ENCODE measurements at places on chromosomes 2 and 18.

- DNase-seq = no peak
Observed at GRCh38 chr18:51952844-51953243, 387.2 kb upstream of the DCC start.

DNA sequence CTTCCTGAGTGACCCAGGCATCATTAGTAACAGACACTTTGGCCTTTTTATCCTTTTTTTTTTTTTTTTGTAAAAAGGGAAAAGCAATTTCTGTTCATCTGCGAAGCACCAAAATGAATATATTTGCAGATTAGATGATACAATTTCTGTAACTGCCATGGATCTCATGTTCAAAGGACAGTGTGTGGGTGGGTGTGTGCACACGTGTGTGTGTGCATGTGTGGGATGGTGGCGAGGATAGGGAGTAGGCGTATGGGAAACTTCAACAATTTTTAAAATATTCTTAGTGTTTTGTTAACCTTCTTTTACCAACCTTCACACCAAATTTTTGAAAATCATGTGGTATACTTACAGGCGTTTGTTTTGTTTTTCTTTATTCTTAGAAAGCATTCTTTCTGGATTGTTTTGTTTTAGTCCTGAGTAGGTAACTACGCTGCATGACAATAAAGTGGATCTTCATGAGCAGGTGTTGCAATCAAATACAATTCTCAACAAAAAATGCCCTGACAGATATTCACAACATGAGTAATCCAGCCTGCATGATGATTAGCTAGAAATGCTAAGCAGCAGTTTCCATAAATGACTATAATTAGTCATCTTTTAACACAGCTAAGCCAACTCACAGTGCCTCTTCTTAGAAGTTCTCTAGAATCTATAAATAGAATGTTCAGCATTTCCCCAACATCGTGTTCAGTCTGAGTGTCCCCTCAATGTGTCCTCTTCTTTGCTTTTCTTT lies 53.5 kb upstream of the RMDN2 start:
- peak; percentile 53 for DNase-seq

- no peak for DNase-seq
Observed at GRCh38 chr2:214587442-214587841, 176.6 kb downstream of the VWC2L start.

DNA sequence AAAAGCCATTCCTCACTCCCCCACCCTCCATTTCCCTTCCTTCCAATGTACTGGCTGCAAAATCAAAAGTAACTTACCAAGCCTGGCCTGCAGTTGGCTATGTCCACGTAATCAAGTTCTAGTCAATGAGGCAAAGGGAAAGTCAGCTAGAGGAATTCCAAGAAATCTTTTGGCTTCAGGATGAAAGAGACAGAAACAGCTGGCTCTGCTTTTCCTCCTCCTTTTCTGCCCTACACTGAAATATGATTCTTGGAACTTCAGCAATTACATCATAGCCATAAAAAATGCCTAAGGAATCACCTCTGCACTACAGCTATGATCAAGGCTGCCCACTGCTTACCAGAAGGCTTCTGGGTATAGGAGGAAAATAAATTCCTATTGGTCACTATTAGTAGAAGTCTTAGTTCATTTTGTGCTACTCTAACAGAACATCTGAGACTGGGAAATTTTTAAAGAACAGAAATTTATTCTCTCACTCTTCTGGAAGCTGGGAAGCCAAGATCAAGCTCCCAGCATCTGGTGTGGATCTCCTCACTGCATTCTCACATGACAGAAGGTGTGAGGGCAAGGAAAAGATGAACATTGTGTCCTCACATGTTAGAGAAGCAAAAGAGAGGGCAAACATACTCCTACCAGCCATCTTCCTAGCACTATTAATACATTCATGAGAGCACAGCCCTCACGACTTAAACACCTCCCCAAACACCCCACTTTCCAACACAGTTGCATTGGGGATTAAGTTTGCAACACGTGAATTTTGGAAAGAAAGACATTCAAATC lies 219.9 kb downstream of the TMX3 start:
- no peak for DNase-seq

GRCh38 chr2:234015861-234016260 lies 34.6 kb upstream of the SPP2 start:
- DNase-seq = no peak

DNA sequence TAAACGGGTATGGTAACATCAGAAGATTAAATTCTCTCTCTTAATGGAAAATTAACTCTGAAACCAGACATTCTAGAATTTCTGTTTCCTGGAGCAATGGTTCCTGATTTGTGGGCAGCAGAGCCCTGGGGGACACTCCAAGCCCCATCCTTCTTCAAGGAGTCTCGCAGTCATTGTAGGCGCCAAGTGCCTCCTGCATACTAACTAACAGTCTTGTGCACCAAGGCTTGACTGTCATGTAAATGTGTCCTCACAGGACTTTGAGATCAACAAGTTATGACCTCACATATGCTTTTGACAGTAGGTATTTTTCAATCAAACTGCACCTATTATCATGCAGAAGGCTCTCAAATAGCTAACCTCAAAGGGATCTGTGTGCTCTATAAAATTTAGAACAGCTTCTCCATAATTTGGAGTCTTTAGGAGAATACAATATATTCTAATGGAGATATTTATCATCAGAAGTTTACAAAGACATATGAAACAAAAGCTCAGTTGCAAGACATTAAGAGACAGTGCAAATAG lies 52.1 kb upstream of the COPS8 start:
- DNase-seq = no peak

- DNase-seq = no peak
Observed at GRCh38 chr2:163733301-163733938, 2.4 kb downstream of the FIGN start.

- DNase-seq = no peak
Observed at GRCh38 chr2:139000131-139000785, 220.1 kb upstream of the NXPH2 start.

GRCh38 chr2:173996766-173997165 lies 31.6 kb upstream of the SP3 start:
- no peak for DNase-seq

DNA sequence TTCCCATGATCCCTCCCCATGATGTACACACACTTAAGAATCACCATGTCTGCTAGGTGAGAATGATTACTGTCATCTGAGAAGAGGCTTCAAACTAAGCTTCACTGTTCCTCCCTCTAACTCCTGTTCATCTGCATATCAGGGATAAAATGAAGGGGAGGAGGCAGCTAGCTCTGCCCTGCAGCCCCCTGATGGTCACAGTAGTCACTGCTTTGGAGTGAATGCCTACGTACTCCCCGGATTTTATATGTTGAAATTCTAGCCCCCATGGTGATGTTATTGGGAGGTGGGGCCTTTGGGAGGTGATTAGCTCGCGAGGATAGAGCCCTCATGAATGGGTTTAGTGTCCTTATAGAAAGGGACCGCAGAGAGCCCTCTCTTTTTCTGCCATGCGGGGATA lies 156.4 kb downstream of the NCKAP5 start:
- no peak for DNase-seq

GRCh38 chr2:74584088-74584645 lies 29.6 kb downstream of the DOK1 start:
- no peak for DNase-seq

GRCh38 chr2:36727550-36727949 lies 31.0 kb downstream of the VIT start:
- DNase-seq = no peak

DNA sequence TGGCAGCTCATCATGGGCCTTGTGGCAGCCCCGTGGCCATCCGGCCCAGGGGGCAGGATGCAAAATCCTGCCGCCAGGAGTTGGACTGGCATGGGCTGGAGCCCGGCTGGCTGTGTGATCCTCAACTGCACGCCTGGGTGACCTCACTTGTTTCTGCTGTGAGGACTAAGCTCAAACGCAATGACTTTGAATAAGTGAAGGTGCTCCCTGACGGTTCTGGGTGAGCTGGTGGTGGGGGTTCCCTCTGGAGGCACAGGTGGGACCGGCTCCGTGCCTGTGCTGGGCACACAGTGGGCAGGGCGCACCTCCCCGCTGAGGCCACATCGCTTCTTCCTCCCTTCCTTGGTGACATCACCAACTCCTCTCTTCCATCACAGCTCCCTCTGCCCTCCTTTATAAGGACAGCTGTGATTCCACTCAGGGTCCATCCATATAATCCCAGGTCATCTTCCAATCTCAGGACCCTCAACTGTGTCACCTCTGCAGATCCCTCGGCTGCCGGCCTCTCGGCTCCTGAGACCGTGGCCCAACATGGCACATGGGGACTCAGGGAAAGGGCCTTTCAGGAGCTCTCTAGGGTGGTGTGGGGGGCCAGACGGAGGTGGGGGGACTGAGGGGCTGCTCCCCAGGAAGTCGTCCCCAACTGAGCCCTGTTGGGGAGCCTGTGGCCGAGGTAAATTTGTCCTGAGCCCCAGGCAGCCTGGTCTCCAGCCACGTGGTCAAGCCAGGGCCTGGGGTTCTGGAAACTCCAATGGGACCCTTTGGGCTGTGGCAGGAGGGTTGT lies 75.5 kb upstream of the ODC1 start:
- DNase-seq = no peak

All from dermis microvascular lymphatic vessel endothelial cell (primary cell).